ENCODE measurements at places on chromosomes 1 and 21.
A peak's percentile ranks its signal among the peaks of the same experiment; 100 is the strongest.

DNA sequence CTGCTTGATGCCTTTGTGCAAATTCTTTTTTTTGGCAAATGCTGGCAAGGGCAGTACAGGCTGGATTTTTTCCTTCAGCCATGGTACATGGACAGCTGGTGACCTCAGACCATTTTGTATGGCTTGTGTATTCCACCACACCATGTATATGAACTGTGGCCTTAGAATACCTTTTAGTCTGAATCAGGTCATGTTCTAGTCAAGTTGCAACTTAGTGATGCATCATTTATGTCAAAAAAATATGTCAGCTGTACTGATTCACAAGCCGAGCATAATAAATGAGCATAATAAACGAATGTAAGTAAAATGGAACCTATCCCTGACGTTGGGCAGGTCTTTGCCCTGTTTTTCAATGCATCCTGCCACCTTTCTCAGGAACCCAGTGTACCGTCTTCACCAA, 219.7 kb upstream of the RUNX1 start:
- no peak for DNase-seq

- no peak for DNase-seq
These were observed 206.4 kb upstream of the LMO4 start for GRCh38 chr1:87122243-87122642.

- DNase-seq: no peak
These were observed 187.6 kb upstream of the NRIP1 start for GRCh38 chr21:15252431-15252830.

DNA sequence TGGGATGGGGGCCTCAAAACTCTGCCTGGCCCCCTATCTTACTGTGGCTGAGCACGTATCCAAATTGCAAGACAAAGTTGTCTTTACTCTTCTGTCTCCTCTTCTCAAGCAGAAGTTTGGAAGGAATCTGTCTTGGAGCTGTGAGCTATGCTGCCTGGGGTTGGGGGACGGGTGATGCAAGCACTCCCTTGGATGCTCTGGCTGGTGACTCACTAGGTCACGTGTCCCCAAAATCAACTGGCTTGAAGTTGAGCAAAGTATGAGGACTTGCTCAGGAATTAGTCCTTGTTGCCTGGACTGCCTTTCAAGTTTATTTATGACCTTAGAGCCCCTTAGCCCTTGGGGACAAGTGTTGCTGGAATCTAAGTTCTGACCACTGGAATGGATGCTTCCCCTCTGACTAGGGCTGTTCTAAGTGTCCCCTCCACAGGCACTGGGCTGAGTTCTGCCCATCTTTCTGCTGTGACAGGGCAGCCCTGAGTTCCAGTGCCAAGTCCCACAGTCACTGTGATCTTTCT, 269.5 kb downstream of the HHAT start:
- no peak for DNase-seq

GRCh38 chr1:31522556-31522845, 53.8 kb upstream of the TINAGL1 start:
- DNase-seq: no peak

GRCh38 chr21:24852610-24853195, 754.6 kb downstream of the MRPL39 start:
- no peak for DNase-seq

DNA sequence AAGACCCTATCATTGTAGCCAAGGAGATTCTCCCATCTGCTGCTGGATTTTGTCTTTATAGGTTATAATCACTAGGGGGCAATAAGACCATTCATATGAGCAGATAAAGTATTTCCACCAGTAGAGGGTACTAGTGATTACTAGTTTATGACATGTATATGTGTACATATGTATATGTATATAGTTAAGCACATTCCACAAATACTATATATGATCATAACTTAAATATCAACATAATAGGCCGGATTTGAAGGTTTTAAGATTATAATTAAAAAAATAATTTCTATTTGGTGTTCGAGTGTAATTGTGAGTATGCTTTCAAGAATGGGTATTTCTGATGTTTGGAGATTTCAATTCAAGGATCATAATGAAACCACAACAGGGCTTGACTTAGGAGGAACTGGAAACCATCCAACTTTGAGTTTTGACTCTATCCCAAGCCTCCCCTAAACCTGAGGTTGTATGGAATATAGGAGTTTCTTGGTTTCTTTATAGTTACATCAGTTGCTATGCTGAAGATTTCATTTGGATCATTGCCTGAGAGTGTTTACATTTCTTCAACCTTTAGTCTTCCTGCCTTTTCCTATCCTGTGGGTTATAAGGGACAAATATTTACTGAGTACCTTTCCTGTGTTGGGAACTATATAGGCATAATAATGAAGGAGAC, 16.9 kb downstream of the TCEANC2 start:
- DNase-seq: no peak

DNA sequence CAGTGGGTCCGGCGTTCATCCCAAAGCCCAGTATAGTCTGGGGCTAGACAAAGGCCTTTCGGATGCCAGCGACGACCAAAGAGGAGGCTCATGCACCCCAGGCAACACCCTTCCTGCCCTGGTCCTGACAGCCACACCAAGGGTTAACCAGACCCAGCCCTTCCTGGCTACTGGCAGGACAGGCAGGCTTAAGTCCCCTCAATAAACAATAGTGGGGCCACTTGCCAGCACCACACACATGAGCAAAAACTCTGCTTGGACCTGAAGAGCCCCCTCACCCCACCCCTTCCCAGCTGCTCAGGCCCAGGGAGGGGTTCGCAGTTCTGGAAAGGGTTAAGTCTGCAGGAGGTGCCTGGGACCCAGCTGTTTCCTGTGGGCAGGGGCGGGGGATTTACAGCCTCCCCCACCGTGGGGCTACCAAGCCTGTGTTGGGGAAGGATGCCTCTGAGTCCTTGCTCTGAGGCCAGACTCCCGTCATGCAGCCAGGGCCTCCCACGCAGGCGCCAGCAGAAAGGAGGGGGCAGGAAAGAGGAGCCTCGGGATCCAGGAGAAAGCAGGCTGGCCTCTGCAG, 18.2 kb downstream of the PHLDA3 start:
- DNase-seq: no peak

DNA sequence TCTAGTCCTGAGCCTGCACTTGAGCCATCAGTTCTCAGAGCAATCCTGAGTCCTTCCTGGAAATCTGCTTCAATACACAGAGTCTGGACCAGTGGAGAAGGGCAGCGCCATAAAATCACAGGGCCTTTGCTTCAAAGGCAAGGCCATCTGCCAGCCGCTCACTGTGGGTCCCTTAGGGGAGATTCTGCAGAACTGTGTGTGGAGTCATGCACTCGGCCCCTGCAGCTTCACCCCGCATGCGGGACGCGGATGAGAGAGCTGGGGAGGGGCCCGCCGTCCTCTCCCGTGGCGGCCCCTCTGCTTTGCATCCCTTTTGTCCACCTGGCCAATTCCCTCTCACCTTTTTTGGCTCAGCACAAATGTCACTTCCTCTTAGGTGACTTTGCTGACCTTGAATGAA, 311.2 kb upstream of the VAMP3 start:
- DNase-seq: no peak

DNA sequence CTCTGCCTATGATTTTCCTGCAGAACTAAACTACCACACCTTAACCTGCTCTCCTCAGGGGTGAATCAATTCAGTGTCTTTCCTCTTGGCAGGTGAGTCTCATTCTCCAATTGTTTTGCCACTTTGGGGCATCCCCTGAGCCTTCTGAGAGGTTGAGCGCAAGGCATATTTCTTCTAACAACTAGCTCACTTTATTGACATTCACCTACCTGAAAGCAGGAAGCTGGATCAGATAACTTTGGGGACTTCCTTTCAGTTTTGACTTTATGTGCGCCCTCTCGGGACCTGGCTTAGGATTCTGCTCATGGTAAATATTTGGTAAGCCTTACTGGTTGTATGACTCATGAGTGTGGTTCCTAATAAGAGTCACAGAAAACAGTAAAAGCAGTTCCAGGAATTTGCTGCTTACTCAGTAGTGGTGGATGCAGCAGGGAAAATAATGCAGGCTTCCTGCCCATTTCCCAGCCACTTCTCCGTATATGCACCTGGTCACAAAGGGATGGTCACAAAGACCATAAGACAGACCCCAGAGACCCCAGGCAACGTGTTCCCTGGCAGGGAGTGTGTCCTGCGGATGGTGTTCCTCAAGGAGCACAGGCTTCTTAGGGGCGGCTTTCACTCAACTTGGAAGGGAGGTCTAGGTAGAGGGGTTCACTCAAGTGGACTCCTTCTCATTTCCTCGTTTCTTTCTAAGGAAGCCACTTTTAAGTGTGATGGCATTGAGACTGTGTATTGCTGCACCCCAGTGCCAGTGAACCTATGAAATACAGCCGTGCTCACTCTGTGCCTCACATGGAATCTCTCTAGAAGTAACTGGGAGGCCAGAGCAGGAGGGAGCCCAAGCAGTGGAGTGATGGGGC, 22.0 kb upstream of the BATF3 start:
- no peak for DNase-seq

DNA sequence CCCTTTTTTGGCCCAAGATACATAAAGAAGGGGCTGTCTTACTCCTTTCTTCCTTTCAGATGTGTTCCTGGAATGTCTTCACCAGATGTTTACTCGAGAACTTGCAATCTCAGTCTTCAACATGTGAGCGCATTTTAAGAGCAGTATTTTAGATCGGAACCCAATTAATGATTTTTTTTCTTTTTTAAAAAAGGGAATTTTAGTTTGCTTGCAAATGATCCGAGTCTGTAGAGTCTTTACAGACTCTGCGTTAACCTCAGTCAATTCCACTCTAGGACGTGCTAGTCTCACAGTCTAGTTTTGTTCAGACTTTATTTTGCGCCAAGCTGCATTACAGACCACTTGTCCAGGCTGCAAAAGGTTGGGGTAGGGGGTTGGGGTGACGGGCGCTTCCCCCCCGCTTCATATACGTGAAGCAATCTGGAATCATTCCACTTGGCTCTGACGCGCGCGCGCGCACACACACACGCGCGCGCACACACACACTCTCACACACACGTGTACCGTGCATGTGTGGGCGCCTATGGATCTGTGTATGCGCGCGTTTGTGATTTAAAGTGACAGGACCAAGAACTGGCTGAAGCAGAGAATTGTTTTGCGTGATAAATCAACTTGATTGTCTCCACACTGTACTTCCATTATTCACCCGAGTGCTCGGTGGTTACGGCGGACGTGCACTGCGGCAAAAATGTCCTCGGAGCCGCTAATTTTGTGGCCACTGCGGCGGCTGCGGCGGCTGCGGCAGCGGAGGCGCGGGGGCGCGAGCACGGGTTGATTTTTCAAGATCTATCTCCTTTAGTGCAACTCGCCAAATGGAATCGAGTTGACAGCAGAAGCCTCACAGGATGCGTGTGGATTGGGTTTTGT, 25.6 kb upstream of the NFIA start:
- DNase-seq: no peak

- no peak for DNase-seq
These were observed 14.9 kb downstream of the SLC1A7 start for GRCh38 chr1:53127546-53127945.

DNA sequence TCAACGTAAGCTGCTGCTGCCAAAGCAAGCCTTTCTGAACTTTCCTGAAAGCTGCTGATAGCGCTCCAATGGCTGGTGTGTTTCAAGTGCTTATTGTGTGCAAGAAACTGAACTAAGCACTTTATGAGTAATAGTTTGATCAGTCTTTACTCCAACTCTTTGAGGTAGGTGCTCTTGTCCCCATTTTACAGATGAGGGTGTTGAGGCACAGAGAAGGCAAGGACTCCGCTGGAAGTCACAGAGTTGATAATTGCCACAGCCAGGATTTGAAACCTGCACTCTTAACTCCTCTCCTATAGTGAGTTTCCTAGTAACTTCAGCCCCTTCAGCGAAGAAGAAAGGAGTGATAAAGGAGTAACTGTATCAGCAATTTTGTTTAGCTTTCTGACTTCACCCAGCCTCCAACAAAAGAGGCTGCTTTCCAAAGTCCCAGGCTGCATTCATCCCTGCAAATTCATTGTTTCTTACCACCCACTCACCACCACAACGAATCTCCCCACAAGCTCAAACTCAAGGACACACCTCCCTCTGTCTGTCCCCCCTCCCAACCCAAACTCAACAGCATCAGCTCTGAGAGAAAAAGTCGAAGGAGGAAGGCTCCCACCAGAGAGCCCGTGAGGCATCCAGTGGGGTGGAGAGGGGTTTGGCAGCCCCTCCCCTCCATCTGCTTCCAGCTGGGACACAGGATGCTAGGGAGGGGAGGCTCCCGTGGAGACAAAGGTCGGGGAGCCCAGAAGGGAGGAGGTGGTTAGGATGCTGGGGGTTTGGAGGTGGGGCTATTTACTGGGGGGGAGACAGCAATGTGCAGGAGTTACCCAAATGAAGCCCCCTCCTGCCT, 139.6 kb downstream of the NAV1 start:
- no peak for DNase-seq

- no peak for DNase-seq
These were observed 27.6 kb upstream of the CNIH3 start for GRCh38 chr1:224588515-224588914.

GRCh38 chr1:182687361-182687760, 3.0 kb upstream of the RGS8 start:
- no peak for DNase-seq

DNA sequence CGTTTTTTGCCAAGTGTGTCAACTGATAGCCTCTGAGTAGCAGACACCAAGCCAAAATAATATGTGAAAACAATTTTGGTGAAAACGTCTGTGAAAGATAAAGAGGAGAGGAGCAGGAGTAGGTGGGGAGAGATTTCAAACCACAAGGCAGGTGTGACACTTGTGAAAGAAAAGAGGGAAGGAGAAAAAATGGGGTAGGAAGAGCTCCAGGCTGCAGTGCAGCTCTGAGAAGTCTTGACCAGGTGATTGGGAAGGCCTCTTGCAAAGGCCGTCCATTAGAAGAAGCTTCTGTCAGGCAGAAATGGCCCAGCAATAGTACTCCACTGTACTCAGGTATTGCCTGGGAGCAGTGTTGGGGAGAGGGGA, 10.6 kb upstream of the RAVER2 start:
- no peak for DNase-seq

- DNase-seq: no peak
These were observed 1.2 kb downstream of the S100A5 start for GRCh38 chr1:153539395-153540093.

- DNase-seq: no peak
These were observed 4.2 kb upstream of the LAD1 start for GRCh38 chr1:201403359-201403758.

DNA sequence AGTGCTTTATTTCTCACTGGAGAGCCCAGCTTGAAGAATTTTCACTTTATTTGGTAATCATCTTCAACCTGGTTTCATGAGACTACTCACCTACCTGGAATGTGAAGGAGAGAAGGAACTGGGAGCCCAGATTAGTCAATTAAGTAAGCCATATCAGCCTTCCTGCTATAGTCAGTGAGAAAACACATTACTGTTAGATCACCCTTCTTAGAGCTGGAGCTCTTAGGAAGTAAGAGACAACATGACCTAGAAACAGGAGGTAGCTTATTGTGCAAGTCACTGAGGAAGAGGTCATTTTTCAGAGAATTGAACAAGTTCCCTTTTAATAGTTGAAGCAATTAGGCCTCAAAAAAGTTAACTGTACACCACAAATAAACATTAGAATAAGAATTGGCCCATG, 49.2 kb upstream of the TEKT2 start:
- DNase-seq: no peak

DNA sequence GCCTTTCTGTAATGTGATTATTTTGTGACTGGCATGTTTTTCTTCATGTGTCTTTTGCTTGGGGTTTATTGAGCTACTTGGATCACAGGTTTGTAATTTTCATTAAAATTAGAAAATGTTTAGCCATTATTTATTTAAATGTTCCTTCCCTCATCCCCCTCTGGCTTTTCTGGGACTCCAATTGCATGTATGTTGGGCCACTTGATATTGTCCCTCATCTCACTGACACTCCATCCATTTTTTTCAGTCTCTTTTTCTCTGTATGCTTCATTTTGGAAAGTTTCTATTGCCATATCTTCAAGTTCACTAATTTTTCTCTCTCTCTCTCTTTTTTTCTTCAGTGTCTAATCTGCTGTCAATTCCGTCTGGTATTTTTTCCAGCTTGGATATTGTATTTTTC, 390.1 kb downstream of the PRDM2 start:
- DNase-seq: no peak

GRCh38 chr1:58857680-58858673, 74.1 kb upstream of the JUN start:
- DNase-seq: peak; percentile 25

Data from activated naive CD4-positive, alpha-beta T cell (primary cell).